ENCODE measurements at places on chromosomes 7 and 10. TPM values are rescaled to one million over a fixed set of nuclear protein-coding genes. Genes with fewer than 3 reads are reported as not detected.

Gene LIPK
- total RNA-seq = not detected

GRCh38 chr7:55156919-55157763 lies 138.3 kb downstream of the EGFR start:
- no peak for DNase-seq

- no peak for DNase-seq
Measured at GRCh38 chr7:129862682-129863081, 90.1 kb downstream of the UBE2H start.

- no peak for DNase-seq
Measured at GRCh38 chr7:39745320-39745719, 121.9 kb downstream of the RALA start.

DNA sequence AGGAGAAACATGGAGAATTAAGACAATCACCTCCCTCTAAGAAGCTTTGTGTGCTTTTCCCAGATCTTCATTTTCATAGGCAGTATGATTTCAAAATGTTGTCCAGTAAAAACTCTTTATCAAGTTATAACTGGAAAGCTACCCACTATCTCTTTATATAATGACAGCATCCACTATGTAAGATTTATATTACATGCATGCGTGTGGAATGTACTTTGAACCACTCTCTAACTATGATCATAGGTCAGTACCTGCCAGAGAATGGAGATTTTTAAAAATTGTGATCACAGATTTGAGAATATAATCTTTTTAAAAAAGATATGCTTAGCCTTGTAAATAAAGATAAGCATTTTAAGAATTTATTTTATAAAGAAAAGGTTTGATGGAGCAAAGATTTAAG lies 17.9 kb downstream of the PAPSS2 start:
- no peak for DNase-seq

Gene DCLRE1A
- 7.7 TPM for total RNA-seq

DNA sequence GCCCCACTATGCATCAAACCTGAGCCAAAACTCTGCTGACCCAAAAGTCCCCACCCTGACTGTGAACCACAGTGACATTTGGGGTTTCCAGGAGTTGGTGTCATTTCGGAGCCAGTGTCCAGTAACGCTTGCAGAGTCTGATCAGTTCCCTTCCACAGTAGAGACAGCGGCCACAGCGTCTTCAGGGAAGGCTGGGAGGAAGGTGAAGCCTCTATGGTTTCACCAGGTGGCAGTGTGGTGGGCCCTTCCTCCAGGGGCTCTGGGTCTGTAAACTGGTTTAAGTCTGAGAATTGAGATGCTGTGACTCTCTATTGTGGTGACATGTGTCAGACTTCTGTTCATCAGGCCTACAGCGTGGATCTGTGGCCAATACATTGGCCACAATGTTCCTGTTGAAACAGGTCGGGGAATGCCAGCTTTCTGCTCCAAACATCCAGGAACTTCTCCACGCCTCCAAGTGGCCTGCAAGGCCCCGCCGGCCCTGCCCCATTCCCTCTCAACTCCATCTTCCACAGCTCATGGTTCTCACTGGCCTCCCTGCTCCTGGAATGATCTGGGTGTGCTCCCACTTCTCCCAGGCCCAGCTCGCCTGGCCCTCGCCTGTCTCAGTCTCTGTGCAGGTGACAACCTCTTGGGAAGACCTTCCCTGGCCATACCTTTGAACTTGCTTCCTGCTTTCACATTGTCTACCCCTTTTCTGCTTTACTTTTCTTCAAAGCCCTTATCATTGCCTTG lies 124.5 kb upstream of the FAM20C start:
- DNase-seq = no peak

DNA sequence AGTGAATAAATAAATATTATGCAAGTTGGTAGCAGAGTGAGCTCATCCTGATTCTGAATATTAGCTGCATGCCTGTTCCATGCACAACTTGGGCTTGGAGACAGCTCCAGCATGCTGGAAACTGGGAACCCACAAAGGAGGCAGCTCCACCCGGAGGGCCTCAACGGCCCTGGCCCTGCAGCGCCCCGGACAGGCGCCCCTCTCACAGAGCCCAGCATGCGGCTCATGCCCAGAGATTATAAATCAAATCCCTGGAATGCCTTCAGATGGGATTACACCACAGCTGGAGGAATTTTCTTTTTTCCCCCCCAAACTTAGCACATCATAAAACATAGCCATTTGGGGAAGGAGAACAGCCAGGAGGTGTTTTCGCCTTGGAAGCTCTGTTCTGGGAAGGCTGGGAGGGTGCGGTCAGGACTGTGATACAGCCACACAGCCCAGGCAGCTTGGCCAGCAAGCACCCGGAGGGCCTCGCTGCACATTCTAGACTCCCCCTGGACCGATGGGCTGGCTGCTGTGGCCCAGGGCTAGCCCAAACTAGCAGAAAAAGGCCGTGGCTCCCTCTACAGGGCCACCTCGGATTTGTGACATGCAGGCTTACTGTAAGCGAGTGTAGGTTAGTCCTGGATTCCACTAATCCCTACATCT lies 102.4 kb downstream of the PTPN20 start:
- DNase-seq = no peak

DNA sequence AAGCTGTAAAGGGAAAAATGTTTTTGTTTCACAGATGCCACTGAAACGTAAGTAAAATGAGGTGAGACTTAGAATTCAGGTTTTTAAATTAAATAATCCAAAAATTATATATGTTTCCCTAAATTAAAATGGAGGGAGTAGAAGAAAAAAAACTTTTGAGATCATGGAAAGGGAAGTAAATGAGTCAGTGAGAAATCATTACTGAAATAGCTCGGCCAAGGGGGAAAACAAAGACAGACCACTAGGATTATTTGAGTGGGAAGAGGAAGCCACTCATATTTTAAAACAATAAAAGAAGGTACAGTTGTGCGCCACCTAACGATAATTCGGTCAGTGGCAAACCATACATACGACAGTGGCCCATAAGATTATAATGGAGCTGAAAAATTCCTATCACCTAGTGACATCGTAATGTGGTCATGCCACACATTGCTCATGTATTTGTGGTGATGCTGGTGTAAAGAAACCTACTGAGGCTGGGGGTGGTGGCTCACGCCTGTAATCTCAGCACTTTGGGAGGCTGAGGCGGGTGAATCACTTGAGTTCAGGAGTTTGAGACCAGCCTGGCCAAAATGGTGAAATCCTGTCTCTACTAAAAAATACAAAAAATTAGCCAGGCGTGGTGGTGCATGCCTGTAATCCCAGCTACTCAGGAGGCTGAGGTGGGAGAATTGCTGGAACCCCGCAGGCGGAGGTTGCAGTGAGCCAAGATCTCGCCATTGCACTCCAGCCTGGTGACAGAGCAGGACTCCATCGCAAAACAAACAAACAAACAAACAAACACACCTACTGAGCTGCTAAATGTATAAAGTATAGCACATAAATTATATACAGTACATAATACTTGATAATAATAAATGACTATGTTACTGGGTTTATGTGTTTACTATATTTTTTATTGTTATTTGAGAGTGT lies 64.7 kb downstream of the MKX start:
- no peak for DNase-seq

Gene NOS3
- 1.8 TPM for total RNA-seq

Gene ATOH7
- total RNA-seq = not detected

Gene WNT8B
- not detected for total RNA-seq

Gene HABP2
- total RNA-seq = not detected

Gene ASIC3
- 7.6 TPM for total RNA-seq

DNA sequence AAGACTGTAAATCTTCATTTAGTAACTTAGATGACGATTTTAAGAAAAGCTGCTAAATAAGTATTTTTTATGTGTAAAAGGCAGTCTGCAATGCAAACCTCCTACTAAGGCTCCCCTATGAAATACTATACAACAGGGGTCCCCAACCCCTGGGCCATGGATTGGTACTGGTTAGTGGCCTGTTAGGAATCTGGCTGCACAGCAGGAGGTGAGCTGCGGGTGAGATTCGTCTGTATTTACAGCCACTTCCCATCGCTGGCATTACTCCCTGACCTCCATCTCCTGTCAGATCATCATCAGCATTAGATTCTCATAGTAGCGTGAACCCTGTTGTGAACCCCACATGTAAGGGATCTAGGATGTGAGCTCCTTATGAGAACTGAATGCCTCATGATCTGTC lies 580.4 kb downstream of the MAGI2 start:
- DNase-seq = no peak

DNA sequence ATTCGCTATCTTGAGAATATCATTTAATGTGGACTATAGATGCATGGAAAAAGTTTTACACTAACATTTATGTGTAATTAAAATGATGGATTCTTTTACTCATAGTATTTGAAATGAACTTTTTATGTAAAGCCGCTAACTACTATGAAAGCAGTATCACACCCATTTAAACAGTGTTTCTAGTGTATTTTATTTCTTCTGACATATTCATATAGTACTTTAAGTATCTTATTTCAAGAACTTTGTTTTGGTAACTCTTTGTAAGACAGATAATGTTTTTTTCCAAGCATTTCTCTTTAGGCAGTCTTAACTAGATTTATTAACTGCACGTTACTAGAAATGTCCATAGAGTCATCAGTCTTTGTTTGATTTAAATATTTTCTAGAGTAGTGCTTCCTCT lies 12.5 kb upstream of the ARMC3 start:
- no peak for DNase-seq

- no peak for DNase-seq
Measured at GRCh38 chr7:80153446-80153845, 18.8 kb downstream of the GNAI1 start.

DNA sequence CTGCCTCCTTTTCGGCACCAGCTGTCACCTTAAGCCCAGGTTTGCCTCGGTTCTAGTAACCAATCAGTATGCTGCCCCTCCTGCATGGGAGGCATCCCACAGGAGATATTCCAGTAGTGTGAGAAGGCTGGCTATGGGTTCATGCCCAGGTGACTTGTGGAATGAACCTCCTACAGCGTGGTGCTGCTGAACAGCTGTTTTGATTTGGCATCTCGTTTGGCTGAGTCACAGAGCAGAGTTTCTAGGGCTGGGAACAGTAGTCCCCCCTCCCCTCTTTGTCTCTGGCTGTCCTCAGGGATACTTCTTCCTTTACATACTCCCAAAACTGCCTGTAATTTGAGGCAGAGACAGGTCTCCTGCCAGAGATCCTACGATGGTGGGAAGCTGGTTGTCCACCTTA lies 16.1 kb downstream of the R3HCC1L start:
- no peak for DNase-seq

Gene IFRD1
- 89.4 TPM for total RNA-seq

- DNase-seq = no peak
Measured at GRCh38 chr10:24363070-24363469, 154.1 kb downstream of the KIAA1217 start.

DNA sequence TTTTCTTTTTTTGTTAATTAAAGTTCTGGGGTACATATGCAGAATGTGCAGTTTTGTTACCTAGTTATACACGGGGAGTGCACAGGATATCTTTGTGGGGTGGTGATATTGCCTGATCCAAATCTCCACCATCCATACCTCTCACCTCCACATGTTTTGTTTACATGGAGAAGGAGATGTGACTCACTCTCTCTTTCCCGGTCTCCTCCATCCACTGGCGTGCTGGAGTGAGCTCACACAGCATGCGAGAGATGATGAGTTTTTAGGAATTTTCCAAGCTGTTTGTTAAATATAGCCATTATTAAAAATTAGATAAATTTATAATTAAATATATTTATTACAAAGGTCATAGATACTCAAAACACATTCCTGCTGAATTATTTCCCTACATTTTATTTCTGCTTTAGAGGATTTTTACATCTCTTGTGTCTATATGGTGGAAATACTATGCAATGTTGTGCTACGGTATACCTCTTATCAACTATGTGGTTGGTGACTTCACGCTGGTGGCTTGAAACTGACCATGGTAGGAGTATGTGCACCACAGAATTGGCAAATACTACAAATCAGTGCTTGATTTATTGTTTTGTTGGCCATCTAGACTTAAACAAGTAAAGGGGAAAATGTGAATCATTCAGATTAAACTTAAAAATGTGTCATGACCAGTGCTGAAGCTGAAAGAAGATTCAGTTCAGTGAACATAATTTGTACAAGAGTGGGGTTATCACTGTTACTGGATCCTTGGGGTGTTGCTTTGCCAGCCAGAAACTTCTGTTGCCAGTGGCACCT lies 107.9 kb upstream of the FAM180A start:
- no peak for DNase-seq

DNA sequence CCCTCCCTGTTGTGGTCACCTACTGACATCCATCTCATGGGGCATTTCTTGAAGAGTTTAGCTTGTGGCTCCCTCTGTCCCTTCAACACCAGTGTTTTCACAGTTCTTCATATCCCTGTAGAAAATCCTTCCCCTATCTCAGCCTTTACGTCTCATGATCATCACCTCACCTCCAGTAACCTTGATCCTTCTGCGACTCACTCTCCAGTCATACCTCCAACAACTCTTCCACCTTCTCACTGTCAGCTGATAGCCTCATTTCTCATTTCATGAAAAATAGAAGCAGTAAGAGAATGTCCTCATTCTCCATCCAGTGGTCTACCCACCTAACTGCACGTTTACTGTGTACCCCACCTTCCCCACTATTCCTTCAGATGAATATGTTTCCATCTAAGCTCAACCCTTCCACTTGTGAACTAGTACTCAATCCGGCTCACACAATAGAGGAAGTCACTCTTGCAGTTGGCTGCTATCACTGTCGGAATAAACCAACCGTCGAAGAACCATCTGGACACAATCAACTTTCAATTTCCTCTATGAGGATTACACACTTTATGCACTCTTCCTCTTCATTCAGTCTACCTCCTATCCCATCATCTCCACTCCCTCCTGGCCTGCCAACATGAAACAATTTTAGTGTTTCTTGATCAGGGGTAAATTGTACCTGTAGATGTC lies 256.0 kb downstream of the AHR start:
- no peak for DNase-seq

- DNase-seq = no peak
Measured at GRCh38 chr7:33421429-33421828, 292.1 kb downstream of the BBS9 start.

GRCh38 chr10:42942279-42942950 lies 134.5 kb upstream of the RET start:
- no peak for DNase-seq

DNA sequence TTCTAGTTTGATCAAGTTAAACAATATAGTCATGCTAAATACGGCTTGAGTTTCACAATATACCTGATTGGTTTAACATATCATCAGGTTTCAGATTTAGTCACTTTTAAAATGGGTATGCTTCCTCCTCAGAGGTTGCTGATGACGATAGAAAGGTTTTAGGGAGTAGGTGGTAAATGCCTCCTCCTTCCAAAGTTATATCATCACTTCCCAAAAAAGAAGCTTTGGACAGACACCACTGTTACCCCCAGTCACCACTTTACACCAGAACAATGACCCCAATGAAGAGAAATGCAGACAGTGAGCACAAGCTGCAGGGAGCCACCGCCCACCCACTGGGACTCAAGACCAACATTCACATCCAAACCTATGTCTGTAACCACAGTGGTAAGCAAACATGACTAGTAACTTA lies 244.6 kb downstream of the SORCS1 start:
- DNase-seq = no peak

- DNase-seq = no peak
Measured at GRCh38 chr7:22361320-22361719, 4.4 kb upstream of the RAPGEF5 start.

GRCh38 chr10:100192350-100192749 lies 6.5 kb upstream of the ERLIN1 start:
- no peak for DNase-seq

- DNase-seq = peak; percentile 98
Measured at GRCh38 chr7:140625908-140626868, 14.4 kb downstream of the DENND2A start.

GRCh38 chr7:96723622-96724021 lies 14.0 kb upstream of the SEM1 start:
- peak; percentile 75 for DNase-seq

Gene GPR15LG
- total RNA-seq = not detected

Gene PIK3AP1
- 1.7 TPM for total RNA-seq

GRCh38 chr10:101607124-101607523 lies 19.0 kb downstream of the DPCD start:
- no peak for DNase-seq

Gene HMX3
- total RNA-seq = not detected

Gene MYPN
- total RNA-seq = 4.1 TPM
